ENCODE measurements at places on chromosomes 2 and 18.

GRCh38 chr2:134623796-134624195, 95.0 kb downstream of the TMEM163 start:
- DNase-seq: no peak

DNA sequence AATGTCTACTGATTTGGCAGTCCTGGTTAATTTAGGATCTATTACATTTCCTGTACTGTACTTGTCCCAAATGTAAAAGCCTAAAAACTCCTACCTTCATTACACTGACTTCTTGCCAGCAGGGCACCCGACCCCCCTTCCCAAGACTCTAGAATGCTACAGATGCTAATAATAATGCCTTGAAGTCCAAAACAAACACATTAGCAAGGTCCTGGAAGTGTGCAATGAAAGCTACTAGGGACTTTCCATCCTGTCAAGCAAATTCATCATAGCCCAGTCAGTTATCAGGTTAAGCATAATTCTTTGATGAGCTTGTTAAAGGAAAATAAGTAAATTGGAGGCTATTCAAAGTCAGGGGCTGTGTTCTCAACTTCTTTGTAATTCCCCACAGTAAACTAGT, 115.3 kb upstream of the RBBP8 start:
- DNase-seq: no peak

DNA sequence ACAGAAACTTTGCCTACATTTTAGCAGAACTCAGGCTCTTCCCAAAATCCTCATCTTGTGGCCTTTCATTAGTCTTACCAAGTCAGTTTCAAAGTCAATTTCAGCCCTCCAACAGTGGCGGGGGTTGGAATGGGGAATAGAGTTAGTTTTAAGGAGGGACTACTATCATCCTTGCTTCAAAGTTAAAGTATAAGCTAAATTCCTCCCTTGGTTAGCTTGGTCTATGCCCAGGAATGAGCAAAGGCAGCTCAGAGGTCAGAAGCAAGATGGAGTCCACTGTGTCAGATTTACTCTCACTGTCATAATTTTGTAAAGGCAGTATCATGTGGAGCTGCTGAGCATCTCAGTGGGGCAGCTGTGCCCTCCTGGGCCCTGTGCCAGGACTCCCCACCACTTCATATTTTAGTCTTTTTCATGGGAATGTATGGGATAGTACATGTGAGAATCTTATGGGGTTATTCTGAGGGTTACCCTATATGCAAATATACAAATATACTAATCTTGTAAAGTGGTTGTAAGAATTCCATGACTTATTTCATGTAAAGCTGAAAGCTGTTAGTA, 145.2 kb upstream of the MMADHC start:
- DNase-seq: peak; percentile 17

DNA sequence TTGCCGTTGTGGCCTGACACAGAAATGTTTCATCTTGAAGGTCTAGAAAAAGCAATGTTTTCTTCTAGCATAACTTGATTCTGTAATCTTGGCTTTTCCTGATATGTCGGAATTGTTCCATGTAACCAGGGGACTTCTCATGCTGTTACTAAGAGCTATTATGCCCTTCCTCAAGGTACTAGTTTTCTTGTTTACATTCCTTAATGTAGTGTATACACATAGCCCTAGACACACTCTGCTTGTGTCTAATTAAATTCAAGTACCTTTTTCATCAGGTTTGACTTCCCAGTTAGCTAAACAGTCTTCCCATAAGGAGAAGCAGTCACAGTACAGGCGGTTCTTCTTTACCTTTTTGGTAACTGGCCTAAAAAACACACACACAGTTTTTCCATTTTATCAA, 122.8 kb upstream of the MSH6 start:
- DNase-seq: no peak

DNA sequence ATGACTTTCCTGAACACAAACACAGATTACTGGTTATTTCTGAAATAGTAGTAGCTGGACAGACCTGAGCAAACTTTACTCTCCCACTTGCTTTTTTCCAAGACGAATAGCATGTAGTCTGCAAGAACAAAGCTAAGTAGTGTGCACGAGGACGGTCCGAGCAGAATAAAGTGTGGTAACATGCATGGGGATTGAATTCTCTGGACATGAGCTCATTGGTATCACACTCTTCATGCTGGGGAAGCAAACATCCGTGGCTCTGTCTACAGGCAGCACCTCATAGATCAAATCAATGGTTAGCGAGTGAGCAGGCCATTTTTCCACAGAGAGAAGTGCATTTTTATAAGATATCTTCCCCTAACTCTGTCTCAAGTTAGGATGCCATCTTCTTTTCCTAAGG, 164.8 kb upstream of the STK17B start:
- DNase-seq: no peak

DNA sequence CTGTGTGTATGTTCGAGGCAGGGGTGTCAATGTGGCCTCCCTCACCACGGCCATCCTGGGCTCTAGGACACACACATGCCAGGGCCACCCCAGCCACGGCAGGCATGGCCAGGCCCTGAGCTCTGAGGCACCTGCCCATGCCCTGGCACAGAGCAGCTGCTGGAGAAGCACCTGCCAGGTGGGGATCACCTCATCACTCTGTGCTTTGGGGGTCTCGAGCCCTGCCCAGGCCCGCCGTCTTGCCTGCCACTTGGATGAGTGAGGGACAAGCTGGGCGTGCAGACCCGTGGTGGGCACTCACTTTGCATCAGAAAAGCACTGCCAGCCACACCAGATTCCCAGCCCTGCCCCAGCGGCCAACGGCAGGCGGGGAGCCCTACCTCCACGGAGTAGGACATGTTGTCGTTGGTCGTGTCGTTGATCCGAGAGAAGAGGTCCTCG, 33.1 kb downstream of the KIF1A start:
- no peak for DNase-seq

DNA sequence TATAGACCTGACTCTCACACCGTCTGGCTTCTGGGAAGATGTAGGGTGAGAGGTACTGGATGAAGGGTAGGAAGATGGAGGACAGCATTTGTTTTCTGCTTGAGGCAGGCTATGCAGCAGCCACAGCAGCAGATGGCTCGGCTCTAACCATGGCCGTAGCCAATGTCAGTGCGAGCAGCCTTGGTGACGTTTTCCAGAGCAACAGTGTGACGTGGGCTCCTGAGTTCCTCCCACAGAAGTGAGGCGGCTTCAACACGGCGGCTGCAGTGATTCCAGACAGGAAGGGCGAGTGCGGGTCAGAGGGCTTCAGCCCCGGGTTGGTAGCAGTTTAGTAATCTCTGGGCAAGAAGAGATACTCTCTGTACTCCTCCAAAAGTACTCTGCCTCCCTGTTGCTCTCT, 133.0 kb upstream of the MYT1L start:
- DNase-seq: no peak

DNA sequence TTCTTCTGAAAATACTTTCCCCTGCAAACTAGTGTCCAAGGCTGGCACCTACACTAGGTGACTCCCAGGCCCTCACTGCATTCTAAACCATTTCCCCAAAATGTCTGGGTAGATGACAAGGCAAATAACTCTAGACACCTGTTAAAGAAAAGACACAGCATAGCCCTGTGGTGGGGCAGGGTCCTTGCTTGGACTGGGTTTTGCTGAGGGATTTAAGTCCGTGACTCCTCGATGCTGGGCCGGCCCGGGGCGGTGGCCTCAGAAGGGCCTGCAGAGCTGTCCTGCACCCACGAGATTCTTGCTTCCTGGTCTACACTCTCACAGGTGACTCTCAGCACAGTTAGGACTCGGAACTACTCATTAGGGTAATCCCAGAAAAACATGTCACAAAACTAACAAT, 55.2 kb downstream of the MBP start:
- DNase-seq: no peak

DNA sequence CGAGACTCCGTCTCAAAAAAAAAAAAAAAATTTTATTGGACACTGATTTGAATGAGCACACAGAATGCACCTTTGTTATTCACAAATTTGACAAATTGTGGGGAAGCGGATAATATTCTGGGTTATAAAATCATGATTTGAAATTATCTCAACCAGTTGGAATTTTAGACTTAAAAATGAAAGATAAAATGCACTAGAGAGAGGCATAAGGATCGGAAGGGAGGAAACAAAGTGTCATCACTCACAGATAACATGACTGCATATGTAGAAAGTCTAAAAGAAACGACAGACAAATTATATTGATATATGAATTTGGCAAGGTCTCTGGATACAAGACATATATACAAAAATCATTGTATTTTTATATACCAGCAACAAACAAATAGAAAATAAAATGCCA, 70.6 kb downstream of the CD28 start:
- DNase-seq: no peak

- DNase-seq: no peak
These were observed 3.9 kb upstream of the MYL1 start for GRCh38 chr2:210318891-210319290.

DNA sequence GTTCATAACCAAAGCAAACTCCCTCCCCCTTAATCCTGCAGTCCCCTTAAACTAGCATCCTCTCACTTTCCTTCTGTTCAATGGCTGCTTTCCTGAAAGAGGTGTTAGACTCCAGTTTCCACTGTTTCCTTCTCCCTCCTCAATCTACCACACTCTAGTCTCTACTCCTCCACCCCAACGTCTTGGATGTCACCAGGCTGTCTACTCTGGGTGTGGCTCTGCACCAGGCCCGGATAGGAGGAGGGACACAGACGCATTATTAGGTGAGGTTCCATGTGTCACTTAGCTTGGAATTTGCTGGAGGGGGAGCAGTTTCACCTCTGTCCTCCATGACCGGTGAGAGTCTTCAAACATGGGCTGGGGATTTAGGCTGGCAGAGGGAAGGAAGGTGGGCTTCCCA, 61.3 kb downstream of the MTHFD2 start:
- DNase-seq: no peak

DNA sequence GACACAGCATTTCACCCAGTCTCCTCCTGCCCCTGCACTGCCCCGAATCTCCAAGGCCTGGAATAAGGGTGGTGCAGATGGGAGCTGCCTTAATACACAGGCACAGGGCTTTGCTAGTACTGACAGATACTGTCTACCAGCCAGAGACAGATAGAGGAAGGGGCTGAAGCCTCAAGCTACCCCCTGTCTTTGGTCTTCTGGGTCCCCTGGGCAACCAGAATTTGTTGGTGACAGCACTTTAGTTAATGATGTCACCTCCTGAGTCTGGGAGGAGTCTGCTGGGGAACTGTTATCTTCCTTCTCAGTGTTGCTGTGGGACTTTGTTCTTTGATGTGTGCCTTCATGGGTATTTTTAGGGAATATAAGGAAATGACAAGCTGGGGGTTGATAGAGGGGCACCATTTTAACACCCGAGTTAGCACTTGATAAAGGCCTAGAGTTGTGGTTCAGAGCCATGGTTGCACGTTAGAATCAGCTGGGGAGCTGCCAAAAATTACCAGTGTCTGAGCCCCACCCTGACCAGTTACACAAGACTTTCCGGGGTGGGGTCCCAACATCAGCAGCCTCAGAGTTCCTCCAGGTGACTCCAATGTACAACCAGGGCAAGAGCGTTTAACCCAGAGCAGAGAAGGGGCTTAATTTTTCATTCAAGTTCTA, 136.8 kb downstream of the SMAD7 start:
- DNase-seq: no peak

Measured in COR-L47 (cell line).